ENCODE measurements at places on chromosomes 3 and 15.
A peak's percentile ranks its signal among the peaks of the same experiment; 100 is the strongest.

DNA sequence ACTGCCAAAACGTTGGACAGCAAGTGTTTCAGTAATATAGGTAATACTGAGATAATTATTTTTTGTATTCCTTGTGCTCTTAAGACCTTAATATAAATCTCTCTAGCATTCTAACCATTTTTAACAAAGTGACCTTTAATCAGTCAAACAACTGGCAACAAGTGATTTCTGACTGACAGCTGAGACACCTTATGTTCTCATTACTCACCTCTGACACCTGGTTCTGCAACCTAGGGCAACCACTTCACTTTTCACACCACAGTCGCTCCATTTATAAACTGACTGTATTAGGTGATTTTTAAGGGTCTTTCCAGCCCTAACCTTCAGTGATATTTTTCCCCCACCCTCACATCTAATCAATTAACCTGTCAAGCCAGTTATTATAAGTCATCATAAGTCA is 60.4 kb upstream of the C15orf61 start:
- no peak for DNase-seq

DNA sequence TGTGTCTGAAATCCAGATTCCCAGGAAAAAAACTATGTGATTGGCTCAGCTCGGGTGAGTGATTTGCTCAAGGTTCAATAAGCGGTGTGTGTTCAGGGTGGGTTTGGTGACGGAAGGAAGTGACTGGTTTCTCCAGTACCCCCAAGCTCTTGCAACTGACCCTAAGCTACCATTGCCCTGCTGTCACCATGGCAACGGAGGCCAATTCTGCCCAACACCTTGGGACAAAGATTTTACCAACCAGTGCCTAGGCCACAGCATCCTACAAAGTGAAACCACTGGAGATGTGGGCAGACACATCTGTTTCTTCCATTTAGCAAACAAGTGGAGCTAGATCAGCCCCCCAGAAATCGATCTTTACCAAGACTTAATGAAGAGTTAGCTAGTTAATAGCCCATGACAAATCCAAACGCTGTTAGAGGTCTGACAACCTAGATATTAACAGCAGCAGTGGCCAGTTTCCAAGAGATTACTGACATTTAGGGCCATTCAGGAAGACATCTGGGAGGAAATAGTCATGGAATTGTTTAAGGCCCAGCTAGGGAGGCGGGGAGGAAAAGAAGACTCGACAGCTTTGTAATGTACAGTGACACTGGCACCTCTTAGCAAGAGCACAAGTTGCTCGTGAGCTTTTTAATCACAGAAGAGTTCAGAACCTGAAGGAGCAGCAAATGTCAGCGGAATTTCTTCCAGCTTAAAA is 195.9 kb downstream of the SLCO3A1 start:
- DNase-seq, result no peak

- DNase-seq, result no peak
Measured at GRCh38 chr3:176920766-176921160, 276.5 kb downstream of the TBL1XR1 start.

- no peak for DNase-seq
Measured at GRCh38 chr3:98777801-98778220, 14.7 kb downstream of the ST3GAL6 start.

DNA sequence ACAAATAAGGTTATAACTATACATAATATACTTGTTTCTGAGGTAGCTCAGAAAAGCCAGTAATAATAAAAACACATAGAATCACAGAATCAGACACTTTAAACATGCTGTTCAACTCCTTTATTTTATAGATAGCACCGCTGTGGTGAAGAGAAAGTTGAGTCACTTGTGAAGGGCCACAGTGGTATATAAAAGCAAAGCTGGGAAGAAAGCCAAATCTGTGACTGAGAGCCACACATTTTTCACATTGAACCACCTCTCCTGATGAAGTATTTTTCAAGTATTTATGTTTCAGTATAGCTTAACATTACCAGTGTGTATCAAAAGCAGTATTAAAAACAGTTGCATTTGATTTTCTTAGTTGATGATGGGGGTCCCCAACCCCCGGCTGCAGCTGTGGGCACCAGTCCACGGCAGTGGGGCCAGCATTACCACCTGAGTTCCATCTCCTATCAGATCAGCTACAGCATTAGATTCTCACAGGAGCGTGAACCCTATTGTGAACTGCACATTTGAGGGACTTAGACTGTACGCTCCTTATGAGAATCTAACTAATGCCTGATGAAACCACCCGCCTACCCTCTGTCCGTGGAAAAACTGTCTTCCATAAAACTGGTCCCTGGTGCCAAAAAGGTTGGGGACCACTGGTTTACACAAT is 46.2 kb downstream of the TBL1XR1 start:
- DNase-seq, result peak; percentile 35

DNA sequence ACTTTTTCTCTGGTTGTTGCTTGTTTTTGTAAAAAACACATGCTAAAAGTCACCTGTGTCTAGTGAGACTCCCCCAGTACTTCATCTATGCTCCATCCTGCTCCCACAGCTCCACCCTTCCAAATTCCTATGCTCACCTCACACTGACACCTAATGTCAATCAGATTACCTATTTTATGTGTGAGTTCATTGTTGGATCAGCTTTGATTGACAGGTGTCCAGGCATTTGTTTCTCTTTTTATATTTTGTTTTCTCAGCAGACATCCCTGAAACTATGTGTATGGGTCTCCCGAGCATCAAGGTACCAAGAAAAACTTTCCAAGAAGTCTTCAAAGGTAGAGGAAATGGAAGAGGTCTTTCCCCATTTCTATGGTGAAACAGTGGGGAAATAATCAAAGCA is 13.4 kb downstream of the RFTN1 start:
- DNase-seq, result no peak

- no peak for DNase-seq
Measured at GRCh38 chr3:186824430-186825139, 17.9 kb upstream of the ADIPOQ start.

DNA sequence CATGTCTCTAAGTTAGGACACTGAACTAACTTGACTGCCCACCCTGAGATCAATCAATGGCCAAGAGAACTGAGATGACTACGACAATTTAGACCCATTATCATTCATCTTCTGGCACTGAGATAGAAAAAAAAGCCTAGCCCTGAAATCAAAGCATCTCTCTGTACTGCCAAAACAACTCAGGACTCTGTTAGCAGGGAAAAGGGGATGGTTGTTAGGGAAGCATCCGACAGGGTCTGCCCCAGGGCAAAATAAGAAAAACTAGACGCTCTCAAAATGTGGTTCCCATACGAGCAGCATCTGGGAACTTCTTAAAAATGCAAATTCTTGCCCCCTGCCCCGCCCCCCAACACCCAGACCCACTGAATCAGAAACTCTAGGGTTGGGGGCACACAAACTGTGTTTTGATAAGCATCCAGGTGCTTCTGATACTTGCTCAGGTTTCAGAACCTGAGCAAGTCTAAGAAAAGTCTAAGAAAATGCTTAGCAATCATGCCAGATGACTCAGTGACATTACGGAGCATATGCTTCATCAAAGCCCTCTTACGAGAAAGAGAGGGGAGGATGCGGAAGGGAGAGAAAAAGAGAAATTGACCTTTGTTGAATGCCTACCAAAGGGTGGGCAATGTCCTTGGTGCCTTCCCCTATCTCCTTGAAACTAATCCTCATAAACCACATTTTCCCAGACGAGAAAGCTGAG is 172.8 kb upstream of the HES1 start:
- DNase-seq, result no peak

- DNase-seq, result peak; percentile 39
Measured at GRCh38 chr3:156674911-156675829, 780 bp downstream of the TIPARP start.

GRCh38 chr3:64184621-64185020 is 40.6 kb downstream of the PRICKLE2 start:
- DNase-seq, result no peak

GRCh38 chr3:76065964-76066363 is 280.6 kb upstream of the ZNF717 start:
- no peak for DNase-seq

GRCh38 chr3:18177271-18177670 is 247.9 kb downstream of the SATB1 start:
- DNase-seq, result no peak

DNA sequence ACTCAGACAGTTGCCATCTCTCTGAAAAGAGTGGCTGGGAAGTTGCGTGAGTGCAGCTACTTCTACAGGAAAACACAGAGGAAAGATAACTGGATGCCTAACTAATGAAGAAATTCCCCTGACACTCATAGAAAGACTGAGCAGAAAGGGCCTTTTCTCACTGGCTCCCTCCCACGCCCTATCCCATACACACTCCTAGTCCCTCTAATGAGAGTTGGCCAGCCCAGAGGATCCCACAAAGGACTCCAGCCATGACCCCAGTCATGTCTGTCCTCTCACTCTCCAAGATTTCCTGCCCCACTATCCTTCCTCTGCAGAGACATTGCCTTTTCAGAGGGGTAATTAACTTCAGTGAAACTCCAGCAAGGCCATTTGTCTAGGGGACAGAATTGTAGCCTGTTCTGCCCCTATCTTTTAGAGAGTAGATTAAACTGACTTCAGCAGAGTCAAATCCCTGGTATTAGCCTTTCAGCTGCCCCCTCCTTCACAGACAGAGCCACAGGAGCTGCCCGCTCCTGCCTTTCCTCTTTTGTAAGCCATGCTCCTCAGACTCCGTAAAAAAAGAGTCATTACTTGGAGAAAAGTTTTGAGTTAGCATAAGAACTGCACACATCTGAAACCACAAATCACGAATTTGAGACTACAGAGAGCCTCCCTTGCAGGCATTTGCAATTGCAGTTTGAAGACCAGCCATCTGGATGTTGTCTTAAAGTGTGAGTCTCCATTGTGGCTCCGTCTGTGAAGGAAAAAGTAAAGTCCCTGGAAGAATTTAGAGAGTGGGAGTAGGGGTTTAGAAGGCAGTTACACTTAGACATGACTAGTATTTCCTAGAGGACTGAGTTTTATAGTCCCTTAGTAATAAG is 129.1 kb upstream of the SEMA6D start:
- DNase-seq, result no peak

DNA sequence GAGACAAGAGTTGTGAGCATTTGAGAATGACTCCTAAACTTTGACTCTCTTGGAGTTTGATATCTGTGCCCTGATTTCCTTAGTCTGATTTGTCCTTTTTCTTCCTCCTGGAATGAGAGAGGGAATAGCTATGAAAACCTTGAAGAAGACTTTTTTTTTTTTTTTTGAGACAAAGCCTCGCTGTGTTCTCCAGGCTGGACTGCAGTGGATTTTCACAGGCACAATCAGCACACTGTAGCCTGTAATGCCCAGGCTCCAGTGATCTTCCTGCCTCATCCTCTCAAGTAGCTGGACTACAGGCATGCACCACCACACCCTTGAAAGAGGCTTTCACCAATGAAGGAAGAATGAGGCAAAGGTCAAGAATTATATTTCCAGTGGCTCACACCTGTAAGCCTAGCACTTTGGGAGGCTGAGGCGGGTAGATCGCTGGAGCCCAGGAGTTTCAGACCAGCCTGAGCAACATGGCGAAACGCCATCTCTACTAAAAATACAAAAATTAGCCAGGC is 10.3 kb upstream of the ARGFX start:
- no peak for DNase-seq

- DNase-seq, result peak; percentile 38
Measured at GRCh38 chr3:9901967-9902366, 681 bp upstream of the IL17RE start.

GRCh38 chr3:113070681-113071113 is 79.9 kb downstream of the GTPBP8 start:
- no peak for DNase-seq

GRCh38 chr3:111801693-111802092 is 57.4 kb upstream of the PHLDB2 start:
- DNase-seq, result no peak

DNA sequence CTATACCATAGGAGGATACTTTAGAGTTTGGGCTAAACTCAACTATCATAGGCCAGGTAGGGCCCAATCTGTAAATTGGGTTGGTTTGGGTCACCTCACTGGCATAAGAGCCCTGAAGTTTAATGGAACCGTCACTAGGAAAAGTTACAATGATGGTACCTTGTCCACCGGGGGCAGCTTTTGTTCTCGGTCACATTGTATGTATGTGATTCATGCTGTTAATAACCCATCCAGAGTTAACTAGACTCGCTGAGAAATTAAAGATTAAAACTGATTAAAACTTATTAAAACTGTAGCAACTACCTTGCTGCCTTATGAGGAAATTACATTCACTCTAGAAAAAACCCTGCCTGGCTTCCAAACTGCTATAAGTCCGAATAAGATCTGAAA is 145.0 kb upstream of the TMCO5A start:
- no peak for DNase-seq

- DNase-seq, result no peak
Measured at GRCh38 chr3:178822722-178823121, 248.9 kb downstream of the ZMAT3 start.

- no peak for DNase-seq
Measured at GRCh38 chr3:183583331-183584245, 28.1 kb upstream of the KLHL6 start.
